ENCODE measurements at places on chromosomes 13 and 19.

DNA sequence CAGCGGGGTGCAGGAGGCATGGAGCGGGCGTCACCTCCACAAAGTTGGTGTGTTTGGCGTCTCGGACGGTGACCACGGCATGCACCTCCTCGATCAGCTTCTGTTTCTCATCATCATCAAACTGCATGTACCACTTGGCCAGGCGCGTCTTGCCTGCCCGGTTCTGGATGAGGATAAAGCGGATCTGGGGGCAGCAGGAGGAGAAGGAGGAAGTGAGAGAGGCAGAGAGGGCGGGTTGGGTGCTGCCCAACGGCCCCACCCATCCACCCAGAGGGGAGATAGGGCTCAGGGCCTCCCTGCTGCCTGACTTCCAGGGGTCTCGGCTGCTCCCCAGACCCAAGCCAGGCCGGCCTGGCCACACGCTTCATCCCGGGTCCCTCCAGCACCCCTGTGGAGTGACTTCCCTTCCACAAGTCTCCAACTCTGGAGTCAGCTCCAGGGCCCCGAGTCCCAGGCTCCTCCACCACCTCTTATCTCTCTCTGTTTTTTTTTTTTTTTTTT lies 4.6 kb downstream of the AP2S1 start:
- no peak for DNase-seq

DNA sequence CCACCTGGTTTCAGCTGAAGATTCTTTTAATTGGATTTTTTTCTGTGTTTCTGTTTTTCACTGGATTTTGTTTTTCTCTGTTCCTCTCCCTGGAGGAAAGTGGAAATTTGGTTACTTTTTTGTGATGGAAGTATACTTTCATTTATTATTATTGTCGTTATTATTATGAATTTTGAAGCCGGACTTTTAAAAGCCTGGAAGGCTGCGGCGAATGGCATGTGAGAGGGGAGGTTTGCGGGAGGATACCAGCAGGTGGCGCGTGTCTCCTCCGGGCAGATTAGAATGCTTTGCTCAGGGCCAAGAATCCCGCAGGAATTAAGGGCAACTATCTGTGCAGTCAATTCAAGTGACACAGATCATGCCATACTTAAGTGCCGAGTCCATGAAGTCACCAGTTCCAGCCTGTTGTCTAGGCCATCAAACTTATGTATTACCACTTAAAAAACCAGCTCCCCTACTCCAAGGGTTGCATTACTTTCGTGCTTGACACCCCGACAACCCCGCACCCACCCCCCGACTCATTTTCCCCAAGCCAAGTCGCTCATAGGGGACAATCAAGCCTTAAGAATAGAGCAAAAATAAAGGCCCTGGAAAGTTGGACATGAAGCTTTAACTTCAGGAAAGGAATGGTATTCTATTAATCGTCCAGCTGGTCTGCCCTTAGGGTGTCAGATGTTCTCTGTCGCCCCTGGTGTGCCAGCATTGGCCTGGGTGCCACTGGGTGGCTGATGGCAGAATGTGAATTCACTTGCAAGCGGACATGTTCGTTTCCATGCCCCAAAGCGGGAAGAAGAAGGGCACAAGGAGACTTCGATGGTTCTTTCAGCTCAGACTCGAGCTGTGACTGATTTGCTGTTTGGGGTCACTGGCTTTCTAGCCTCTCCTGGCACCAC lies 1.3 kb upstream of the LRCH1 start:
- DNase-seq, result no peak

DNA sequence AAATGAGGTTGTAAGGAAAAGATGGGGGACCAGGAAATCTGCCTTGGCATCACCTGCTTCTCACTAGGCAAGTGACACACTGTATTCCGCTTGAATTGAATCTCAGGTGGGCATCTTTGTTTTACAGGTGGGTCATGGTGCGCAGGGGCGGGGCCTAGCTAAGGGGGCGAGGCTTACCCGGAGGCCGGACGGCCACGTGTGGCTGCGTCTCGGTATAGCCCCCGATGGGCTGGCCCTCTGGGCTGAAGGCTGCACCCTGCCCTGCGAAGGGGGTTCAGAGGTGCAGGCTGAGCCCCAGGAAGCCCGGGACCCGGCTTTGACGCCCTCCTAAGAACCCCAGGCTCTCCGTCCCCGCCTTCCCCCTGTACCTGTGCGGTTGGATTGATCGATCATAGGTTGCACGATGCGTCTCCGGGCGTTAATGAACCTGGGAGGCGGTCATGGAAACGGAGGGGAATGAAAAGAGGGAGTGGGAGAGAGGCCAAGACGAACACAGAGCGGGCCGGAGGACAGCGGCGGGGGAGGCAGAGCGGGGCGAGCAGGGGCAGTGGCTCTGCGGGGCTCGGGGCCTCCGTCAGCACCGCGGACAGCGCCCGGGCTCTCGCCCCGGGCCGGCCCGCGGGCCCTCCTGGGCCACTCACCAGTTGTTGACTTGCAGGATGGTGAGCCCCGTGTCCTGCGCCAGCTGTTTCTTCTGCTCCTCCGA lies 12.5 kb downstream of the MEIS3 start:
- no peak for DNase-seq

- no peak for DNase-seq
Measured at GRCh38 chr19:42345191-42345812, 19.9 kb downstream of the MEGF8 start.

DNA sequence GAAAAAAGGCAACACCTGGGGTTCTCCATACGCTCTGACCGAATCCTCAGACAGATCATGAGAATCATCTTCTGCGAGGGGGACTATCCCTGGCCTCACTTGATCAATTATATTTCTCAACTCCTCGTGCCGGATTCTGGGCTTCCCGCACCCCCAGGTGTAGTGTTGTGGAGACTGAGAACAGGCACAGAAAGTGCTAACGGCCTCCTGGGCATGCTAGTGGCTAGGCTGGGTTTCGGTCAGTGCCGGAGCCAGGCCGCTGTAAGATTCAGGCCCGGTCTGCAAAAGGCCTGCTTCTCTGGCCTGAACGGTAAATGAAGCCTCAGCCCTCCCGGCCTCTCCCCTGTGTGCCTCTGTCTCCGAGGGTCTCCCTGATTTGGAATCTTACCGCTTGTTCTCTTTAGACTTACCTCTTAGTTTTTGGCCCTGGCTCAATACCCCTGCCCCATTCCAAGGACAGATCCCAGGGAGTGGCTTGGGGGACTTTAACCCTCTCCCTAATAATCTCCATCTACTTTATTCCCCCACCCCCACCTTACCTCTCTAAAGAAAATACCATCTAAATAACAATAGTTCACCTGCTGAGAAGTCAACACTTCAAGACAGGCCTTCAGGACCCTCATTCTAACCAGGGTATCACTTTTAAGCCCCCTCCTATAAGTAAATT lies 79.0 kb upstream of the MEDAG start:
- DNase-seq, result no peak

DNA sequence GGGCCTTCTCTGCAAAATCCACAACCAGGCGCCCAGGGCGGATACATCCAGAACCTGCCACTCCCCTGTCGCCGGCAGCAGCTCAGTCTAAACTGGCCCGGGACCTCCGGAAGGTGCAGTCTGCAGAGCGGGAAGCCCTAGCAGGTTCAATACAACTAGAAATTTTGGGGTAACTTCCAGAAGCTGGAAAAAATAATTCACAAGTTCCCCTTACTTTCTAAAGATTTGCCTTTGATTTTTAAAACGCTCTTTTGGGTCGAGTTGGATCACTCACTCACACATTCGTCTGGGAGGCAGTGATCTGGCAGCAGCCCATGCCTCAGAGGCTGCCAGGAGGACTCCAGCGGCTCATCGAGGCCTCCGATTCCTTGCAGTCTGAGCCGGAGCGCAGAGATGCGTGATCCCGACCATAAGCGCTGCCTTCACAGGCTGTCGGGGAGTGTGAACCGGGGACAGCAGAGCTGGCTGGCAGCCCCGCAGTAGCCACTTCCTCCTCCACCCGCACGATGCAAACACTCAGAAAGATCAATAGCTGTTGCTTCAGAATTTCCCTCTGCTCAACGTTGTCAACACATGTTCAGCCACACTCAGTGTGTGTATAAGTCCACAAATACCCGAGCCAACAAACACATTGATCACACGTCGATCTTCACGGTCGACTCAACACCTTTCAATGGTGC lies 35.6 kb upstream of the ZNF507 start:
- no peak for DNase-seq

GRCh38 chr13:101489643-101490405 lies 37.3 kb downstream of the ITGBL1 start:
- DNase-seq, result no peak

GRCh38 chr19:49551531-49551930 lies 23.7 kb downstream of the RCN3 start:
- DNase-seq, result no peak

DNA sequence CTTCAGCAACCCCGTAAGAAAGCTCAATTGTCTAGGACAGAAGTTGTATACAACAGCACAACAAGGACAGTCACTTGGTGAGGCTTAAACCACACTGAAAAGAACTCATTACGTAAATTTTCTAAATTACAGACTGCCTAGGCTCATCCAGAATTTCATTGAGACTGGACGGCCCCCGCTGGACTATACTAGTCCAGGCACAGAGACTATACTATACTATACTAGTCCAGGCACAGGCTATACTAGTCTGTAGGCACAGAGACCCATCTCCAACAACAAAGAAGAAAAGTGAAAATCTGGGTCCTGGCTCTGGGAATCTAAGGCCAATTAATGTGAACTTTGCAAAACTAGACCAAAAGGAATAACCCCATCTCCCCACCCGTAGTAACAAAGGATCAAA lies 700 bp downstream of the ZNF816 start:
- no peak for DNase-seq

DNA sequence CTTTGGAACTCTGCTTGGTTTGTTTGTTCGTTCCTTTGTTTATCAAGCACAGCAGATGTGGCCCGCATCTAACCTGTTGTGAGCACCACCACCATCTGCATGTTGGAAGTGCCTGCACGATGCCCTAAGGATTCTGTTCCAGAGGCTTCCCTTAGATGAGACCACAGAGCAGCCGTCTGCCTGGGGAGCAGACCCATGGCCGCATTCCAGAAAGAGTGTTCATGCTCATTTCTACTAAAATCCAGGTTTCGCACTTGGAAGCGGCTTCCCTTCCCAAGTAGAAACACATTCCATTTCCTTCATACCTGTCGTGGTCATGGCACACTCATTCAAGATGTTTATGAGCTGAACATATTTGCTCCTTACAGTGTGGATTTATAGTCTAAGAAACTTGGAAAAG lies 27.2 kb downstream of the COL4A2 start:
- no peak for DNase-seq

DNA sequence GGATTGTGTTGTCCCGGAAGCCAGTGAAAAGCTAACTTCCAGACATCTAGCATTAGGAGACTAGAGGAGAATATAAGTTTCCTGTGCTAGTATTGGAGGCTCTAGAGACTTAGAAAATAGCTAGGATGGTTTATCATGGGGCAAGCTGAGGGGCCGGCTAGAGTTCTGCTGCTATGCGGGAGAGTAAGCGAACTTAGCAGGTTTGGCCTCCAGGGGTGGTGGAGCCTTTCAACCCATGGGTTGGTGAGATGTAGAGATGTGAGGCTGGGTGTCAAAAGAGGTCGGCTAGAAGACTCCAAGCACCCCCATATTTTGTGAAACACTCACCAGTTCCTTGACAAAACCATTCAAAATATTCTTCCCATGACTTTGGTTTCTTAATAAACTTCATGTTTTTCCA lies 4.4 kb downstream of the SULT2A1 start:
- DNase-seq, result no peak

- no peak for DNase-seq
Measured at GRCh38 chr19:6686628-6686975, 16.6 kb upstream of the TNFSF14 start.

DNA sequence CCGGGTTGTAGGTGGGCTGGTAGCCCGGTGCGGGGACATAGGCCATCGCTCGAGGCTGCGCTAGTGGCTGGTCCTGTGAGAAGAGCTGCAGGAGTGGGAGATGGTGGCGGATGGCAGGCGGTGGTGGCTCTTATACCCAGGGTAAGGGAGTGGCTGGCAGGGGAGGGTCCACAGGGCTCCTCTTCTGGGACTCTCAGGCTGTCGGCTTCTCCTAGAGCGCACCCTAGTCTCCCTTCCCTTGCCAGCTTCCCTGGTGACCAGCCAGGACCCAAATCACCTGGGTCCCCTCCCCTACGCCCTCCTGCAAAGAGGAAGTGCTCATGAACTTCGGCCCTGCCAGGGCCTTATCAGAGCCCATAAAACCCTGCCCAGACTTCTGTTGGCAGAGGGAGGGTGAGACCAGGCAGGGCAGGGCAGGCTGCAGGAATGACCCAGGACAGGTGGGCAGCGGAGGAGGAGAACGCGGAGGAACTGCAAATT lies at the start of gene LGALS4:
Gene LGALS4, minus strand, starts transcription at position 105 of the 480 bp plus-strand sequence. Its CDS starts 59 bp downstream, at position 46.
- no peak for DNase-seq

DNA sequence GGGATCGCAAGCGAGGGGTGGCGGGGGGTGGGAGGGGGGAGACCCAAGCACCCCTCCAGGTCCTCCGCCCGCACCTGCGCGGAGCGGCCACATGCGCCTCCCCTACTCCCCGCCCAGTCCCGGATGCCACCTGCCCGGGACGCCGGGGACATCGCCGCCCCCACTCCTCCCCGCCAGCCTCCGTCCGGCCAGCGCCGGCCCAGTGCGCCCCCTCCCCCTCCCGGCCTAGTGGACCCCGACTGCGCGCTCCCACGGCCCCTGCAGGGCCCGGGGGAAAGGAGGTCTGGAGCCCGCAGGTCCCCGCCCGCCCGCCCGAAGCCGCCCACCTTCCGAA lies 263 bp downstream of the RHPN2 start:
- DNase-seq, result no peak

All from spinal cord (tissue), 10 donors.